ENCODE measurements at places on chromosomes 7 and 10.

DNA sequence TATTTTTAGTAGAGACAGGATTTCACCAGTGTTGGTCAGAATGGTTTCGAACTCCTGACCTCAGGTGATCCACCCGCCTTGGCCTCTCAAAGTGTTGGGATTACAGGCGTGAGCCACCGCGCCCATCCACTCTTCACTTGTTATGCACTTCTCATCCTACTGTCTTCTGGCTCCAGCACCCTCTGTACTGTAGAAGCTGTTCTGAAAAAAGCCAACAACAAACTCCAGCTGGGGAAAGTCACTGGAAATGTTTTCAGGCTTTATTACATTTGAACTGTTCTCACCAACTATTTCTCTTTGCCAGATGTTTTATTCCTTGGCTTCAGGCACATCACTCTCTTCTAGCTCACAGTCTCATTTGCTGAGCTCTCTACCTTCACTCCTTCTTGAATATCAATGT lies 122.5 kb upstream of the EGR2 start:
- DNase-seq: no peak

DNA sequence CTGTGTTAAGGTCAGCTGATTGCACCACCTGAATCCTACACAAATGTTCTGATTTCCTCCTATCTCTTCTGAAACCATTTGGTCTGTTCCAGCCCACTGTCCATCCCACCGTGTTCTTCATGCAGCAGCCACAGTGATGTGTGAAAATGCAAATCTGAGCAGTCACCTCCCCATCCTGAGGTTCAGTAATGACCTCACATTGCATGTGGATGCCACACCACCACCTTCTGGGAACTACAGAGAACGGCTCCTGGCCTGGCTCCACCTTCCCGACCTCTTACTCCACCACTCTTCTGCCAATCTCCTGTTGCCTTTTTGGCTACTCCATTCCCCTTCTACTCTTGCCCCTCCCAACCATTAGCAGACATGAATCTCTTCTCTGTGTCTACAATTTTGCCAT lies 244.4 kb downstream of the TNS3 start:
- DNase-seq: no peak

GRCh38 chr10:80468002-80468401 lies 13.9 kb downstream of the TSPAN14 start:
- peak; percentile 86 for DNase-seq

GRCh38 chr7:30134611-30135300 lies at the start of gene MTURN:
Gene MTURN, plus strand, starts transcription at chr7:30134986. Its CDS starts 151 bp downstream, at chr7:30135137.
- DNase-seq: peak; percentile 91

DNA sequence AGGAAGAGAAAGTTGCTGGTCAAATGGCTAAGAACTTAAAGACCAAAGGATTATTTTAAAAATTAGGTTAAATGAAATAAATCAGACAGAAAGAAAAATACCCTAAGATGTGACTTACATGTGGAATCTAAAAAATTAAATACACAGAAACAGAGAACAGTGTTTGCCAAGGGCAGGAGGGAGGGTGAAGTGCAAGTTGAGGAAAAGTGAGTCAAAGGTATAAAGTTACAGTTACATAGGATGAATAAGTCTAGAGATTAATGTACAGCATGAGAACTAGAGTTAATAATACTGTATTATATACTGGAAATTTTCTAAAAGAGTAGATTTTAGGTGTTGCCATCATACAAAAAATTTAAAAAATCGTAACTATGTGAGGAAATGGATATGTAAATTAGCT lies 146.3 kb downstream of the MDFIC start:
- no peak for DNase-seq
